Upper lobe of left lung (tissue), 6 donors: ENCODE measurements at places on chromosomes 6 and 20. TPM values are rescaled to one million over a fixed set of nuclear protein-coding genes. Genes with fewer than 3 reads are reported as not detected.

DNA sequence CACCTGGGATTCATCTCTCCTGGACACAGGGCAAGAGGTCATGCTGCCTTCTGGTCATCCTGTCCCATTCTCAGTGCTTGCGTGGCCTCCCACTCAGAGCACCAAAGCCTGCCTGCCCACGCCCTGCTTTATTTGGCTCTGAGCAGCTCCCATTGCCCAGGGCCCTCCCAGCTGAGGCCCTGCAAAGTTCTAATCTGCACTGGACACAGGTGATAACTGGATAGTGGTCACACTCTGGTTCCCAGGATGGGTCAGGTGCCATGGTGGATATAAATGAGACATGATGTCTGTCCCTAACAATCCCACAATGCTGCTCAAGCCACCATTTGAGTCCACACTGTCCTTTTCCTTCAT, 39.5 kb downstream of the CPXM1 start:
- no peak for DNase-seq

- no peak for DNase-seq
Observed at GRCh38 chr6:34052918-34053608, 92.8 kb downstream of the GRM4 start.

DNA sequence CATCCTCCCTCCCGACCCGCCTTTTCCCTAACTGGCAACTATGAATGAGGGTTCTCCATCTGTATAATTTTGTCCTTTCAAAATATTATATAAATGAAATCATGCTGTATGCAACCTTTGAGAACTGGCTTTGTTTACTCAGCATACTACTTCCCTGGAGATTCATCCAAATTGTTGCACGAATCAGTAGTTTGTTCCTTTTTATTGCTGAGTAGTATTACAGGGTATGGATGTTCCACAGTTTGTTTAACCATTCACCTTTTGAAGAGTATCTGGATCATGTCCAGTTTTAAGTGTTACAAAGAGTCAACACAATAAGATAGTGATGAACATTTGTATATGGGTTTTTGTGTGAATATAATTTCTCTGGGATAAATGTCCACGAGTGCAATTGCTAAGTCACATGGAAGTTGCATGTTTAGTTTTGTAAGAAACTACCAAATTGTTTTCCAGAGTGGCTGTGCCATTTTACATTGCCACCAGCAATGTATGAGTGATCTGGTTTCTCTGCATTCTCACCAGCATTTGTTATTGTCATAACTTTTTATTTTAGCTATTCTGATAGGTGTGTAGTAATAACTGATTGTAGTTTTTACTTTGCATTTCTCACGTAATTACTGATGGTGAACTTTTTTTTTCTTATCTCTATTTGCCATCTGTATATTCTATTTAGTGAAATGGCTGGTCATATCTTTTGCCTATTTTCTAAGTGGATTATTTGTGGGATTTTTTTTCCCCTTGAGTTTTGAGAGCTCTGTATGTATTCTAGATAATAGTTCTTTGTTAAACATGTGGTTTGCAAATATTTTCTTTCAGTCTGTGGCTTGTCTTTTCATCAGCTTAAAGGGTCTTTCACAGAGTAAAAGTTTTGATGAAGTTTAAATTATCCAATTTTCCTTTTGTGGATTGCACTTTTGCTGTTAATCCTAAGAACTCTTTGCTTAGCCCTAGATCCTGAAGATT, 14.4 kb upstream of the RNF24 start:
- DNase-seq, result no peak

DNA sequence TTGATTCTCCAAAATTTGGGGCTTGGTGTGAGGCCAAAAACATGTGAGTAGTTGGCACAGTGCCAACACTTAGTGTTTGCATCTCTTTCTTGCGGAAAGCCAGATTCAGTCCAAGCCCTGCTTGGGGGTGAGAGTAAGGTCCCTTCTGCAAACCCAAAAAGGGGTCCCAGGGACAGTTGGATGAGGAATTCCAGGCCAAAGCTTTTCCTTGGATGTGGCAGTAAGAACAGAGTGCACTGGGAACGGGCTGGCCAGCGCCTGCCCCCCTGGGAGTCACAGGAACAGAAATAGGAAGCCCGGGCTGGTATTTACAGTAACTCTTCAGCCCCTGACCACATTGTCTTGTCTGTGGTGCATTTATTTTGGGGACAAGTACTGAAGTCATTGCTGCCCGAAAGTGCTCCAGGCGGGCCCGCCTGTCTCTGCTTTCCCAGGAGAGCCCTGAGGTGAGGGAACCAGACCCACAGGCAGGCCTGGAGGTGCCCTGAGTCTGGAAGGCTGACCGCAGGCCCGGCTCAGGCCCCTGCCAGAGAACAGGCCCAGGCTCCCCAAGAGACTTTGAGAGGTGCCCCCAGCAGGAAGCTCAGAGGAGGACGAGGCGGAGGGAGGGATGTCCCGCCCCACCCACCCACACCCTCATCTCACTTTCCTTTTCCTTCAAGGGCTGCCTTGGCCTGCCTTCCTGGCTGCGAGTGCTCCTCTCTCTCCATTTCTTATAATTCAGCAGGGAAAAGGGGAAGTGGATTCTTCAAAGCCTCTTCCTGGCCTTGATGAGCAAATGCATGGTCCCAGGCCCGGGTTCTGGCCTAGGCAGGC, 218.4 kb downstream of the MAFB start:
- DNase-seq, result no peak

DNA sequence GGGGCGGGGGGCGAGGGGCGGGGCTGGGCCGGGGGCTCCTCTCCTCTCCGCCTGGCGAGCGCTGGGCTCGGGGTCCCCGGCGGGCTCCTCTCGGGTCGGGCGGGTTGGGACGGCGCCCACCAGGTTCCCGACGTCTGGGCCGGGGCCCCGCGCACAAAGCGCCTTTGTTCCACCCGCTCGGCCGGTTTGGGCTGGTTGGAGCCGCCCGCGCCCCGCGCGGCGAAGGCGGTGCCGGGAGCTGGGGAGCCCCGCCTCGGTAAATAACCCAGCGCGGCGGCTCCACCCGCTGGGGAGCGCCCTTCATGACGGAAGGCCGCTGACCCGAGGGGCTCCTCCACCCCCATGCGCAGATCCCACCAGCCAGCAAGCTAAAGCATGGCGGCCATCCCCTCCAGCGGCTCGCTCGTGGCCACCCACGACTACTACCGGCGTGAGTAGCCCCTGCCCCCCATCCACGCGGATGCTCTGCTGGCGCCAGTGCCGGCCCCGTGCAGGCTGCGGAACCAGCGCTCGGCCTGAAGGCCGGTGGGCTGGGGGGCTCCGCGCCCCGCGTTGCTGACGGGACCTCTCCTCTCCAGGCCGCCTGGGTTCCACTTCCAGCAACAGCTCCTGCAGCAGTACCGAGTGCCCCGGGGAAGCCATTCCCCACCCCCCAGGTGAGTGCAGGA, 503 bp downstream of the PPDPF start:
- DNase-seq, result peak; percentile 64

- DNase-seq, result no peak
Observed at GRCh38 chr6:3707024-3707423, 44.5 kb downstream of the PXDC1 start.

GRCh38 chr6:9810286-9810685, 604.6 kb downstream of the TFAP2A start:
- no peak for DNase-seq

DNA sequence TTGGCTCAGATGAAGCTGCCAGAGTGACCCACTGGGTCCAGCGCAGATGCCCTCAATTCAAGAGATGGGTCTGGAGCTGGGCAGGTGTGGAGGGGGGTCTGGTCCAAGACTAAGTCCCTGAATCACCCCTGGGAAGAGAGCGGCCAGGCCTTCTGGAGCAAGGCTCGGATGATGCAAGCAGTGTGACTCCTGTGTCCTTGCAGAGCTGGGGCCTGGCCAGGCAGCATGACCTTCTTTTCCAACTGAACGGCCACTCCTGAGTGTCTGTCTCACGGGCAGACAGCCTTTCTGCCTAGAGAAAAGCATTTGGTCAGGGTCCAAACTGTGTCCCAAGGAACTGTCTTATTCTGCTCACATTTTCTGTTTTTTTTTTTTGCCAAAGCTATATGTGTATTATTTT, 42.6 kb upstream of the FNDC1 start:
- DNase-seq, result no peak

- no peak for DNase-seq
Observed at GRCh38 chr6:72553531-72554511, 68.0 kb upstream of the KCNQ5 start.

DNA sequence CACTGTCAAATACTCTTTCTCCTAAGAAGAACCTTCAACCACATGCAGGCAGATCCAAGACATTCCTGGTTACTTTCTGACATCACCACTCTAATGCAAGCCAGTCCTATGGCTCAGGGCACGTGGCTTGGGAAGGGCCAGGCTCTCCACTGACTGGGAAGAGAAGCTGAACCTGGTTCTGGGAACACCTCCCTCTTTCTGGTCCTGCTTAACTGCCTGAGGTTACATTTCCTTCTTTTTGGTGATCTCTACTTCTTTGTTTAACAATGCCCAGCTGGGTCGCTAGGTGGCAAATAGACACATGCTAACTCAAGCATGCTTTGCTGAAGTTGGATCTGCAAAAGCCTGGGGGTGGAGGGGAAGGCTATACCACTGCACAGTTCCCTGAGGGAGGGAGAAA, 249.8 kb downstream of the GMDS start:
- DNase-seq, result no peak

- no peak for DNase-seq
Observed at GRCh38 chr6:107105511-107106116, 9.7 kb downstream of the BEND3 start.

The RRBP1 gene
- 152 TPM for total RNA-seq

The KHDC1L gene
- total RNA-seq, result not detected

The TRIM31 gene
- not detected for total RNA-seq

The AVP gene
- total RNA-seq, result not detected

The CRIP3 gene
- total RNA-seq, result not detected

The RIPPLY2 gene
- not detected for total RNA-seq

The JAG1 gene
- 56.6 TPM for total RNA-seq
